ENCODE measurements at places on chromosomes 4 and X.

DNA sequence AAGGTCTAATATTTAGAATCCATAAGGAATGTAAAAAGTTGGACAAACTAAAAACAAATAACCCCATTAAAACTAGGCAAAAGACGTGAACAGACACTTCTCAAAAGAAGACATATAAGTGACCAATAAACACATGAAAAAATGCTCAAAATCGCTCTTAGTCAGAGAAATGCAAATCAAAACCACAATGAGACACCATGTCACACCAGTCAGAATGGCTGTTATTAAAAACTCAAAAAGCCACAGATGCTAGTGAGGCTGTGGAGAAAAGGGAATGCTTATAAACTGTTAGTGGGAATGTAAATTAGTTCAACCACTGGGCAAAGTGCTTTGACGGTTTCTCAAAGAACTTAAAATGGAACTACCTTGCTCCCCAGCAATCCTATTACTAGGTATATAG, 674.3 kb upstream of the MAGEB2 start:
- no peak for DNase-seq

DNA sequence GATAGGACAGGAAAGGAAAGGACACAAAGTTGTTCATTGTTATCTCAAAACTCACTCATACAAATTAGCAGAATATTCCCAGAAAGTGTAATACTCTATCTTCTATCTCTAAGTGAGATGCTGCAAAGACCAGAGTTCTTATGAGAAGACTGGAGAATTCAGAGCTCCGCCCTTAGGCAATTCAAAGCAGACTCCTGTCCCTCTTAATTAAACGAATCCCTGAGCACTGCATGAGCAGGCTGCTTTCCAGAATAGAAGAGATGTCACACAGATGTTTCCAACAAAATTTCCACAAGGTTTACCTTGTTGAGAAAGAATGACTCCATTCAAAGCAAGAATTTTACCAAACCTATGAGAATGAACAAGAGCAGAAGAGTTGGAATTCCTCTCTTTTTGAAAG, 630.8 kb upstream of the INTU start:
- DNase-seq, result no peak

DNA sequence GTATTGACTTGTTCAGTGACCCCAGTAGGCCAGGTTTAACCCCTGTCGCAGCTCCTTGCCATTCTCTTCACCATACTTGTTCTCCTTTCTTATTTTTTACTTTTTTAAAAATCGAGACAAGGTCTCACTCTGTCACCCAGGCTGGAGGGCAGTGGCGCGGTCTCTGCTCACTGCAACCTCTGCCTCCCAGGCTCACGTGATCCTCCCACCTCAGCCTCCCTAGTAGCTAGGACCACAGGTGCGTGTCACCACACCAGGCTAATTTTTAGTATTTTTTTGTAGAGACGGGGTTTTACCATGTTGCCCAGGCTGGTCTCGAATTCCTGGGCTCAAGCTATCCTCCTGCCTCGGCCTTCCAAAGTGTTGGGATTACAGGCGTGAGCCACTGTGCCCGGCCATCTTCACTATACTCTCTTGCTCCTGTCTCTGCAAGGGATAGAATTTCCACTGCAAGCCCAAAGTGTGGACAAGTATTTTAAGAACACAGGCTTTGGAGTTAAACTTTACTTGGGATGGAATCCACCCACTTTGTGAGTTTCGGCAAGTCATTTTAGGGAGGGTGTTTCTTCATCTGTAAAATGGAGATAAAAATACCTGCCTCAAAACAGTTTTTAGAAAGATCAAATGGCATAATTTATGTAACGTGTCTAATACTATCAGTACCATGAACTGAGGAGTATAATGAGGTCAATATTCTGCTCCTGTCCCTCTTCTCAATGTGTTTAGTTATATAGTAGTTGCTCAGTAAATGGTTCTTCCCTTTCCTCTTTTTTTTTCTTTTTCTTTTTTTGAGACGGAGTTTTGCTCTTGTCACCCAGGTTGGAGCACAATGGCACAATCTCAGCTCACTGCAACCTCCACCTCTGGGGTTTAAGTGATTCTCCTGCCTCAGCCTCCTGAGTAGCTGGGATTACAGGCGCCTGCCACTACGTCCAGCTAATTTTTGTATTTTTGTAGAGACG, 973 bp downstream of the YIPF6 start:
- DNase-seq, result no peak

DNA sequence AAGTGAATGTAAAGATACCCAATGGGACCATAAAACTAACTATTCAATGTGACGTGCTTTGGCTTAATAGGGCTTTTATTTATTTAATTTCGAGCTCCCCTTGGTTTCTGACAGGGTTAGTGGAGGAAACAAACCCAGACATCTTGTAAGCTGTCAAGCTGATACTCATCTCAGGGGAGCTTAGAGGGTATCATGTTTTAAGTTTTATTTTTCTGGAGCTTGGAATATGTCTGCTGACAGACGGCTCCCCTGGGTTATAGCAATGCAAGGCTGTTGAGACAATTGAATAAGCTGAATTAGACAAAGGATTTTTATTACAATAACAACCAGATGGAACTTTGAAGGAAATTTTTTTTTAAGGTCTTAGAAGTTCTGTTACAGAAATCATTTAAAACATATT, 456.5 kb downstream of the IL1RAPL1 start:
- DNase-seq, result no peak

All from activated CD4-positive, alpha-beta T cell treated with anti-CD3 and anti-CD28 coated beads, Interleukin-2, amount 50 U/mL, for 4 hours (primary cell).